ENCODE measurements at places on chromosomes 5 and 9. TPM values are rescaled to one million over a fixed set of nuclear protein-coding genes. Genes with fewer than 3 reads are reported as not detected.

- peak; percentile 83 for DNase-seq
Observed at GRCh38 chr5:9774472-9775079, 144.4 kb upstream of the TAS2R1 start.

- DNase-seq: peak; percentile 73
Observed at GRCh38 chr5:75707911-75708509, 9.2 kb downstream of the POC5 start.

Gene TOPORS
- 20.8 TPM for total RNA-seq

- DNase-seq: peak; percentile 6
Observed at GRCh38 chr9:102855641-102856040, 139.5 kb upstream of the CYLC2 start.

Gene PAXX
- 77.8 TPM for total RNA-seq

- peak; percentile 37 for DNase-seq
Observed at GRCh38 chr9:98584059-98584458, 124.7 kb downstream of the GABBR2 start.

Gene HTR1A
- not detected for total RNA-seq

DNA sequence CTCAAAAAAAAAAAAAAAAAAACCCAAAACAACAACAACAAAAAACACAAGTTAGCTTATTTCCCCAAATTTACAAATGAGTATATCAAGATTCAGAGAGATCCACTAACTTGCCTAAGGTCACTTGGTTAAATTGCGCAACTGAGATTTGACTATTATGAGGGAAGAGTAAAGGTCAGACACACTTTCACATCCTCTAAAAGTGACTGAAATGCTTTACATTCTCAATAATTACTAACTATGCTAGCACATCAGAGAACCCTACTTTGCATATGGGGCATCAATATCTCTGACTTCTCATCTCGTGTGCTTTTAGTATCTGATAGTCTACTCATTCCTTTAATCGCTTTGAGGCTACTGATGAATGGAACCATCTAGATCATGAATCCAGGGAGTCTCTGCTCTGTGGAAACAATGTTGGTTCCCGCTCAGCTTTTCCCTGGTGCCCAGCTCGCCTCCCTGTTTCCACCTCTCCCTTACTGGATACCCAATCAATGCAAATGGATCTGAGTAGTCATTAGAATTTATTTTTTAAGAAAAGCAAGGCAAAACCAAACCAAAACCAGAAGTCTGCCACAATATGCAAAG is 182.1 kb upstream of the TRIM32 start:
- DNase-seq: no peak

Gene RNF44
- total RNA-seq: 16.7 TPM

- DNase-seq: peak; percentile 93
Observed at GRCh38 chr9:2570615-2571479, 50.7 kb upstream of the VLDLR start.

Gene TAF7
- total RNA-seq: 48.1 TPM

DNA sequence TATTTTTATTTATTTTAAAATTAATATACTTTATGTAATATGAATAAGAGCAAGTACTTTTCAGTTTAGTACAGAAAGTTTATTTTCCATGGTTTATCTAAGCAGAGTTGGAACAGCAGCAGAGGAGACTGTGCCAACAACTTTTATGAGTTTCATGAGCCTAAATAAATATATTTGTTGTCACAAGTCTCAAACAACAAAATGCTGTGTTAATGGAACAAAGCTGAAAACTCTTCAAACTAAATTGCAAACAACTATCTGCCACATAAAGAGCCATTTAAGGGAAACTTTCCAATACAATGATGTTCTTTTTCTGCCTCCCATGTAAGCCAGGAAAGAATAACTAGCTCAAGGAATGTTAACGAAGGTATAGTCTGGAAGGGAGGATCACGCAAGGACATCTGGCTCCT is 96.1 kb downstream of the FBN2 start:
- DNase-seq: no peak

Gene CDKN2B-AS1
- total RNA-seq: 2.7 TPM

Gene EGFL7
- 34.6 TPM for total RNA-seq

DNA sequence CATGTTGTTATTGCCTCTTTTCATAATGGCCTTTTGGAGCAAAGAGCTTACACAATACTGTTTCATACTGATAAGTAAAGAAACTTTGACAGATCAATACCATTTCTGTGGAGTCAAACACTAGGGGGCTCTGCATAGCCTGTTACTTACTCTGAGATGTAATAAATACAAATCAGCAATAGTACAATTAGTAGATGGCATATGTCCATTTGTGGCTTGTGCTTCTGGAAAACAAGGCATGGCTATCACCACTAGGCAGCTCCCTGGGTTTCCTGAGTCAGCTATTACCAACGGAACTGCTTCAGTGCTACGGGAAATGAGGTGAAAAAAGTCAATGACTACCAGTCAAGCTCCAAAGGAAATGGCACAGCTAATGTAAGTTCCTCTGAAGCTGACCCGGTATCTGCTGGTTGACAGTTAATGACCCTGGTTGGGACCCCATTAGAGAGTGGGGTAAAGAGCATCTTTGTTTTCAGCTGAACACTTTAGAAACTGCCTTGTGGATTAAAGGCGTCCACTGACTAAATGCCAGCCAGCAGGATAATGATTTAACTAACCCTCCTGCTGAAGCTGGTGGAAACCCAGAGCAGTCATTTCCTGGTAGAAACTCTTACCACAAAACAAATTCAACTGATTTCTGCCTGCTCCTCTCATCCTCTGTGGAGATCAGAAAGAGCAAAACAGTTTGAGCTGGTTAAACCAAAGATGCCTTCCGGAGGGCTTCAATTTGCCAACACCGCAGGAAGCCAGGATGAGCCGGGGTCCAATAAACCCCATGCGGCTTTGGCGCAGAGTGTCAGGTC is 69.0 kb upstream of the FAM169A start:
- DNase-seq: peak; percentile 51

DNA sequence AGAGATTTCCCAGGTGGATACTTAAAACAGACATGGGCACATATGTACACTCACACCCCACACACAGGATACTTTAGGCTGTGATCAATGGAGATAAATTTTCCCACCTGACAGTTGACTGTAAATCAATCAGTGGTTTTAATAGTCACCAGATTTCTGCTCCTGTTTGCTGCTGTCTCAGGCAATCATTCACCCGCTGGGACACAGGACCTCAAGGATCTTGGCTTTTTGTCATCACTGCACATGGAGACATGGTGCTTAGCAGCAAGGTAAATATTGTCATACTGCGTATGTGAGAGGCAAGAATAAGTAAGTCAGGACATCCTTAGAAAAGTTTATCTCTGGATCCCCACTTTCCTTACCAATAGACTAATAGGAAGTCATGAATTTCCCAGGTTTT is 60.8 kb upstream of the KLF9 start:
- DNase-seq: no peak

Gene FGFR4
- 3.4 TPM for total RNA-seq

Gene OR2K2
- total RNA-seq: not detected

- peak; percentile 84 for DNase-seq
Observed at GRCh38 chr9:98488571-98489312, 220.0 kb downstream of the GABBR2 start.

Gene CDH9
- total RNA-seq: not detected

DNA sequence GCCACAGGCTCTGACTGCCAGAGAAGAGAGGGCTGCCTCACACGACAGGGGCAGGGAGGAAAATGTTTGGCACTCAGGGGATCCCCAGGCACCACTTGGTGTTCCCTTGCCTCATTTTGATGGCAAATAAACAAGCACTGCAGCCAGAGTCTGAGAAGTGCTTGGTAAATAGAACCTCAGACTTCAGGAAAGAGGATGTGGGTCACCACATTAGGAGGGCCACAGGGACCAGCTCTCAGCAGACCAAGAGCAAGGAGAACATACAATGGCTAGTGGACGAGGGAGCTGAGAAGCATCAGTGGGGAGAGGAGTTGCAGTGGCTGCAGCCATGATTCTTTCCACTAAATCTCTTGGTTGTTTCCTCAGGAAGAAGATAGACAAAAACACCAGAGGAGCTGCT is 413.9 kb downstream of the GADD45G start:
- no peak for DNase-seq

- DNase-seq: no peak
Observed at GRCh38 chr9:120545701-120546550, 34.0 kb downstream of the CDK5RAP2 start.

DNA sequence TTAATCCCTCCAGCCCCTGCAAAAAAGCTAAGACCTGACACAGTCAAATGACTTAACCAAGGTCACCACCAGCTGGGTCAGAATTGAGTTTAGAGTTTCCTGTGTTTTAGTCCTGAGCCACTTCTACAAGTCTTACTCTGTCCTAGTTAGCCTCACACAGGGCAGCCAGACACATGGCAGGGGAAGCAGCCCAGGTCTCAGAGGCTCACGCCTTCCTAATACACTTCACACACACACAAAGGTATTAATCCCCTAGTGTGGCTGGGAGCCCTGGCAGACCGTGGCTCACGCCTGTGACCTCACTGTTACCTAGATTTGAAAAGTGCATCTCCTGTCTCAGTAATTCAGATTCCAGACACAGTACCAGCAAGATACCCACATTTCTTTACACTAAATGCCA is 77.4 kb upstream of the WWC1 start:
- no peak for DNase-seq

DNA sequence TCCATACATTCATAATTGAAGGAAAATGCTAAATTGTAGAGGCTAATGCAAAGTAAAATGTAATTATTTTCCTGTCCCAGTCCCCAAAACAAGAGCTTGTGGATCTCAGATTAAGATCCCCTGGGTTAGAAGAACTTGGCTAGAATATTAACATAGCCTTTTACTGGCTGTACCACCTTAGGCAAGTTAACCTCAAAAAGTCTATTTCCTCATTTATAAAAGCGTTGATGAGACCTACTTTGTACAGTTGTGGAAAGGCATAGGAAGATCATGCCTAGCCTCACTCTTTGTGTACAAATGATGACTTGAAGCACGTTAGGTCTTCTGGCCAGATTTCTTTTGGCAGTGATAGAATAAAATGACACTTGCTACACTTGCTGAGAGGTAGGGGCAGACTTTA is 97.2 kb downstream of the F2RL2 start:
- DNase-seq: no peak

Gene PDLIM4
- total RNA-seq: not detected

GRCh38 chr9:214648-215493 is at the start of gene DOCK8:
Gene DOCK8 (plus strand): TSS chr9:214865. CDS start chr9:214977, 112 bp downstream.
- no peak for DNase-seq

- DNase-seq: no peak
Observed at GRCh38 chr5:115770466-115770865, 46.0 kb downstream of the CDO1 start.

- no peak for DNase-seq
Observed at GRCh38 chr5:144017119-144017518, 153.3 kb downstream of the YIPF5 start.

GRCh38 chr5:164002628-164003027 is 497.2 kb downstream of the MAT2B start:
- peak; percentile 54 for DNase-seq

GRCh38 chr9:114203410-114204140 is 48.2 kb downstream of the COL27A1 start:
- no peak for DNase-seq

Gene AGXT2
- not detected for total RNA-seq

Gene PCDHB5
- total RNA-seq: 0.90 TPM

Gene FSD1L
- 1.8 TPM for total RNA-seq

DNA sequence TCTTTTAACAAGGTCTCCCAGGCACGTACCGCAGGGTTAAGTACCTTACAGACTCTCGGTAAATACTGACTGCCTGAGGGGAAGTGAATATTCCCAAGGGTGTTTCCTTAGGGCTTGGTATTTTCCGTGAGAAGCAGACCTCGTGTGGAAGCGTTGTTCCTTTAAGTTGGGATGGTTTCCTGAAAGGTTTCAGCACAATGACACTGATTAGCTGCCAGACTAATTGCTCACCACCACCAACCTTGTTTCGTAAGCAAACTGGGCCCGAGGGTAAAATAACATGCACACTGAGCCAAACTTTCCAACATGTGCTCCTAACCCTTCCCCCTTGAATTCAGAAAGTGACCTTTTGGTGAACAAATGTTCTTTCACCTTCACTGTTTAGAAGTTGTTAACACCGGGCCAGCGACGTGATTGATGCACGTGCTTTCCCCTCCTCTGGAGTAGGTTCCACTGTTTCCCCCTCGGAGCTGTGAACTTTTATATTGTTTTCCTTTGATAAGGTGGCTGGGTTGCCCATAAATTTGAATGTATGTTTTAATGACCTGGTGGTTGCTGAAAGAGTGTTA is 128.1 kb upstream of the RPS23 start:
- peak; percentile 86 for DNase-seq

DNA sequence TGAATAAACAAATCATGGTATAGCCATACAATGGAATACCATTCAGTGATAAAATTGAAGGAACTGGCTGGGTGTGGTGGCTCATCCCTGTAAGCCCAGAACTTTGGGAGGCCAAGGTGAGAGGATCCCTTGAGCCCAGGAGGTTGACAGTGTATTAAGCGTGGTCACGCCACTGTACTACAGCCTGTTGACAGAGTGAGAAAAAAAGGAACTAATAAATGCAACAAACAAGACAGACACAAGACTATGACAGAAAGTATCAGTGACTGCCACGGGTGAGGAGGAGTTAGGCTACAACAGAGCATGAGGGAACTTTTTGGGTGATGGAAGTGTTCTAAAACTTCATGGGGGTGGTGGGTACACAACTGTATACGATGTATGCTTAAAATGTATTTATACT is 2.2 kb downstream of the FNIP1 start:
- no peak for DNase-seq

Gene SOX30
- not detected for total RNA-seq

Gene DMRTA1
- 1.3 TPM for total RNA-seq

Gene BAG1
- 65.7 TPM for total RNA-seq

- peak; percentile 90 for DNase-seq
Observed at GRCh38 chr9:133149130-133150015, 14.3 kb downstream of the GBGT1 start.

GRCh38 chr5:40238066-40238745 is 441.5 kb upstream of the PTGER4 start:
- no peak for DNase-seq

Gene SEMA5A
- total RNA-seq: 2.7 TPM

Gene GPRIN1
- 13.1 TPM for total RNA-seq

DNA sequence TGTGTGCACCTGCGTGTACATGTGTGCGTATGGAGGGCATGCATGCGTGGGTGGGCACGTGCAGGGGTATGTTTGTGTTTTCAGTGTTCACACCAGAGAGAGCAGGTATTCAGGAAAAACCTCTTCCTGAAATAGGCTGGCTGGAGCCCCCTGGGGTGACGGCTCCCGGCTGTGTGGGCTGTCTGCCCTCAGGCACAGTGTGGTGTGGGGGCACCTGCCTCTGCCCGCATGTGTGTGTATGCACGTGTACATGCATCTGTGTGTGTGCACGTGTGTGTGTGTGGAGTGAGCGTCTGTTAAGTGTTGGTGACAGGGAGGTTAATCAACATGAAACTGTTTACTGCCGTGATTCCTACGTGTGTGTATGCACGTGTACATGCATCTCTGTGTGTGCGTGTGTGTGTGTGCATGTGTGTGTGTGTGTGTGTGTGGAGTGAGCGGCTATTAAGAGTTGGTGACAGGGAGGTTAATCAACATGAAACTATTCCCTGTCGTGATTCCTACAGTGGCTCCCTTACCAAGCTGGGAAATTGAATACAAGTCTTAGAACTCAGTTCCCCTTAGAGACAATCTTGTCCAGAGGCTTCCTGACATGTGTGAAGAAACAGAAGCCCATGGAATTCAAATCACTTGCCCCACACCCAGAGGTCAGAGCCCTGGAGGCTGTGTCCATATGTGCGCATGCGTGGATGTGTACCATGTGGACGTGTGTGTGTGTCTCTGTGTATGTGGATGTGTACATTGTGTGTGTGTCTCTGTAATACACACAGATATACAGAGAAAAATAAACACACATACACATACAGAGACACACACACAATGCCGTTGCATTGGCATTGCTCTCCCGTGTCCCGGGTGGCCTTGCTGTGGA is 372.4 kb upstream of the IRX4 start:
- no peak for DNase-seq

GRCh38 chr5:107478068-107478641 is 192.6 kb downstream of the EFNA5 start:
- no peak for DNase-seq

Gene BARHL1
- total RNA-seq: not detected

Measured in HT1080 (cell line).